ENCODE measurements at places on chromosomes 2 and 18. TPM values are rescaled to one million over a fixed set of nuclear protein-coding genes. Genes with fewer than 3 reads are reported as not detected.

The AKAIN1 gene
- not detected for total RNA-seq

The SCG2 gene
- total RNA-seq = 163 TPM

The DAW1 gene
- 0.42 TPM for total RNA-seq

The LOXHD1 gene
- 0.33 TPM for total RNA-seq

DNA sequence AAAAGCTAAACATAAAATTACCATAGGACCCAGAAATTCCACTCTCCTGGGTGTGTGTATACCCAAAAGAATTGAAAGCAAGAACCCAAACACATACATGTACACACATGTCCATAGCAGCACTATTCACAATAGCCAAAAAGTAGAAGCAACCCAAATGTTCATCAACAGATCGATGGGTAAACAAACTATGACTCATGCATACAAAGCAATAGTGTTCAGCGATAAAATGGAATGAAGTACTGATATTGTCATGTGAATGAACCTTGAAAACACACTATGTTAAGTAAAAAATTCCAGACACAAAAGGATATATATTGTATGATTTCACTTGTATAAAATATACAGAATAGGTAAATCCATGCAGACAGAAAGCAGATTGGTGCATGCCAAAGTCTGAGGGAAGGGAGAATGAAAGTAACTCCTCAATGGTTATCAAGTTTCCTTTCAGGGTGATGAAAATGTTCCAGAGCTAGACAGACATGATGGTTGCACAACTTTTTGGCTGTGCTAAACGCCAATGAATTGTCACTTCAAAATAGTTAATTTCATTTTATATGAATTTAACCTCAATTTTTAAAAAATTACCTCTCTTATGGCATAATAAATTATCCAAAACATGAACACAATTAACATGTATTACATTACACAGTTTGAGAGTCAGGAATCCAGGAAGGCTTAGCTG lies 35.5 kb downstream of the GKN2 start:
- DNase-seq = no peak

DNA sequence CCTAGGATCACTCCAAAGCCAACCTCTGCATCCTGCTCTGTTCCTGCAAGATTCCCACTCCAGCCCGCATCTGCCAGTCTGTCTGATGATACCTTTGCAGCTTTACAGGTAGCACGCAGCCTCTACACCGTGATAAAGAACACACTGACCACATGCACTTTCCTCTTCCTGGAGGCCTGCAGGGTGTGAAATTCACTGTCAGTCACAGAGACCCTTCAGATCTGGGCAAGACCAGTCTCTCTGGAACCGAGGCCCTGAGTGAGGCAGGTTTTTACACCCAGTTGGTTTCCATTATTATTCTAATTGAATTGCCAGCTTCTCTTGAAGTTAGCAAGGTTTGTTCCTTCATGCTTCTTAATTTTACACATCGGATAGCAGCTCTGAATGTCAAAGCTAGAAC lies 30.5 kb upstream of the TWIST2 start:
- no peak for DNase-seq

- DNase-seq = no peak
Measured at GRCh38 chr18:21454725-21455124, 145.8 kb downstream of the ESCO1 start.

DNA sequence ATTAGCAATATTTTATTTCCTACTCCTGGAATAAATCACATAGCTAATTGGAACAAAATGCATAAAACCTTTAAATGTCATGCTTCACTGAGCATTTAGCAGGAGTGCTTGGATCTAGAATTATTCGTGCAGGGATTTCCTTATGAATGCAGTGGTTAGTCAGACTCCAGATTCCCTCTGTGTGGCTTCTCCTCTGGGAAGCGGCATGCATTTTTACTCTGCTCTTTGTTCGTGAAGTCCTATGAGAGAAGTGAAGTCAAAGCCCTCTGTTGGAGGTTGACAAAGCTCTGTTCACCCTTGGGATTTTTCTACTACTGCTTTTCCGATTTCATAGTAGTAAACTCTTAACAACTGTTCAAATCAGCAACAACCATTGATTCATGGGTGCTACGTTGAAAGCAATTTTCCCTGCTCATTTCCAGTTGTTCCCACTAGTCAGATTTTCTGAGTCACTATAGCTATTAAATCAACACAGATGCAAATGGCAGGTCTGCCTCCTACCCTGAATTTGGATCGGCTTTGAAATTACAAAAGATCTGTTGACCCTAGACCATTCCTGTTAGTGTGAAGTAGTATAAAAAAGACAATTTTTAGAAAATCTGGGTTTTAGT lies 461.7 kb downstream of the STK39 start:
- no peak for DNase-seq

- DNase-seq = no peak
Measured at GRCh38 chr2:180050246-180050645, 43.1 kb upstream of the CWC22 start.

GRCh38 chr2:33426666-33427231 lies 49.7 kb upstream of the RASGRP3 start:
- DNase-seq = no peak

DNA sequence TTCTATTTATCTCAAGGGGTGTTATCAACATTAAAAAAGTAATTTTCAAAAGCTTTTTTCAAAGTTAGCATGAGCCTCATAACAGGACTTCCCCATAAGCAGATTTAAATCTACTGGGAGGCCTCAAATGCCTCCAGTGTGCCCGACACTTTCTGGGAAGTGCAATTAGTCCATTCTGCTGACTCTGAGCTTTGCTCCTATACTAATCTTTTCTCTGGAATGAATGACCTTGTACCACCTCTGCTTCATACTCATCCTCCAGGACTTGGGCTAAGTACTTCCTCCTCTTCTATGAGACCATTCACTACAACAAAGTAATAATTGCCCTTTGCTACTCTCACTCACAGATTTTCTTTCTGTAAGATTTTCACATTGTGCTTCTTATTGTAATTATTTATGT lies 111.1 kb downstream of the RIT2 start:
- no peak for DNase-seq

DNA sequence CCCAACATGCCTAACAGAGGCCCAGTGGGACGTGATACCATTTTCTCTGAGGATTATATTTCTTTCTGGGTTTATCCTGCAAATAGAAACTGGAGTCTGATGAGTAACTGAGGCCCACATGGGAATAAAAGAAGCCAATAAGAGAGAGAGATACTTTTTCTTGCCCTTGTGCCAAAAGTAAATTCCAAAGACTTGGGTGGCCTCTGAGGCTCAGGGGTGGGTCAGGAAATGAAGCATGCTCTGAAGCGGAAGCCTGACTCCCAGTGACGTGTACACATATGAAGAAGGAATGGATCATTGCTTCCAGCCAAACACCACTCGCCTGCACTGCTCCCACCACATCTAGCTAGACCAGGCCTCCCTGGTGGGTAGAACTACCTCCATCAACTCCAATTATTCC lies 273.6 kb upstream of the NCKAP5 start:
- no peak for DNase-seq

- peak; percentile 6 for DNase-seq
Measured at GRCh38 chr2:240956171-240956934, 42.1 kb upstream of the SNED1 start.

GRCh38 chr2:210086292-210086691 lies 83.9 kb downstream of the RPE start:
- DNase-seq = no peak

GRCh38 chr2:86234563-86235131 lies 35.4 kb downstream of the MRPL35 start:
- no peak for DNase-seq
